ENCODE measurements at places on chromosomes 6 and 20. TPM values are rescaled to one million over a fixed set of nuclear protein-coding genes. Genes with fewer than 3 reads are reported as not detected.

DNA sequence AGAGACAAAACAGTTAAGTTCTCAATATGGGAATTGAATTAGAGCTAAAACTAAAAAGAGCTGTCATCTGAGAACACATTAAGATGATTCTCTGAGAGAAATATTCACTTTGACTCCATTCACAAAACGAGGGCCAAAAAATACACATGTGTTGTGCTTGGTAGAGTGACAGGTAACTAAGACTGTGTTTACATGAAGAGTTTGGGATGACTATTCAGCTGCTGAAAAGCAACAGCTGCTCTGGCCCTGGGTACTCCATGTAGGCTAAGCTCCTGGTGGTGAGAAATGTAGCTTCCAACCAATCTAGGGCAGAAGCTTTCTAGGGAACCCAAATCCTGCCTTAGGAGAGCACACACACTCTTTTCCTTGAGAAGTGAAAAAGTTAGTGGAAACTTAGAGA lies 184.5 kb downstream of the COL21A1 start:
- no peak for DNase-seq

DNA sequence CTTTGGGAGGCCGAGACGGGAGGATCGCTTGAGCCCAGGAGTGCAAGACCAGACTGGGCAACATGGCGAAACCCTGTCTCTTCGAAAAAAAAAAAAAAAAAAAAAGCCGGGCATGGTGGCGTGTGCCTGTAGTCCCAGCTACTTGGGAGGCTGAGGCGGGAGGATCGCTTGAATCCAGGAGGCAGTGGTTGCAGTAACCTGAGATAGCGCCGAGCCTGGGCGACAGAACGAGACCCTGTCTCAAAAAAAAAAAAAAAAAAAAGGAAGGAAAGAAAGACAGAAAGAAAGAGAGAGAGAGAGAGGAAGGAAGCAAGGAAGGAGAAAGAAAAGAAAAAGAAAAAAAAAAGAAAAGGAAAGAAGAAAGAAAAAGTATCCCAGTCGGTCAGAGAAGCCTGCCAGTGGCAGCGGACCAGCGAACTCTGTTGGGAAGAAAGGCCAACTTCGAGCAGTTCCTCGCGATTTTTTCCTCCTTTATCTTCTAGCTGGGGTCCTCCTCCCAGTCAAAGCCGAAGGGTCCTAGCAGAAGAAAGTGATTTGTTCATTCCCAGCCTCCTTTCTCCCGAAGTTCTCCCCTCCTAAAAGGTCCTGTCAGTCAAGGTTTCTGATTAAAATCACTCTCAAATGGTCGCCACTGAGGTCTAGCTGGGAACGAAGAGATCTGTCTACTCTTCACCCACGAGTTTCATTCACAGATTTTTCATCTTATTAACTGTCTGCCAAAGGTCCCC lies 2.4 kb upstream of the SYCP2L start:
- DNase-seq, result no peak

DNA sequence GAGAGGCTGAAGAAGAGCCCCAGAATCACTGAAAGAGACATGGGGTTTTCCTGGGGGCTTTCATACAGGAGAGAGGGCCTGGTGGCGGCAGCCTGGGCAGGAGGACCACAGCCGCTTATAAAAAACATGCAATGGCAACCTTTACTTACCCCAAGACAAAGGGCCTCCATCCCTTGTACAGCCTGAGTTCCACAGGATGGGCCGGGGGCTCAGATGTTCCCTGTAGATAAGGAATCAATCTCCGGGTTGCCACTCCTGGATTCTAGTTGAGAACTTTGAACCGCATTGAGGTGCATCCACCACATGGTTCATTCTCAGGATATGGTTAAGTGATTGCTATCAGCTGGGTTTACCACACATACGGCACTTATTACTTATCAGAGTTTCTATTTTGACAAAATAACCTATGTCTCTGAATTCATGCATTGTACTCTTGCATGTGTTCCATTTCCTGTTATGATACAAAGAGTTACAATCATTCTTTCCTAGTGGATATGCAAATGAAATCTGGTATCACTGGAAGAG lies 677.6 kb downstream of the KIF16B start:
- DNase-seq, result no peak

GRCh38 chr20:45611054-45611453 lies 18.5 kb upstream of the WFDC10A start:
- no peak for DNase-seq

DNA sequence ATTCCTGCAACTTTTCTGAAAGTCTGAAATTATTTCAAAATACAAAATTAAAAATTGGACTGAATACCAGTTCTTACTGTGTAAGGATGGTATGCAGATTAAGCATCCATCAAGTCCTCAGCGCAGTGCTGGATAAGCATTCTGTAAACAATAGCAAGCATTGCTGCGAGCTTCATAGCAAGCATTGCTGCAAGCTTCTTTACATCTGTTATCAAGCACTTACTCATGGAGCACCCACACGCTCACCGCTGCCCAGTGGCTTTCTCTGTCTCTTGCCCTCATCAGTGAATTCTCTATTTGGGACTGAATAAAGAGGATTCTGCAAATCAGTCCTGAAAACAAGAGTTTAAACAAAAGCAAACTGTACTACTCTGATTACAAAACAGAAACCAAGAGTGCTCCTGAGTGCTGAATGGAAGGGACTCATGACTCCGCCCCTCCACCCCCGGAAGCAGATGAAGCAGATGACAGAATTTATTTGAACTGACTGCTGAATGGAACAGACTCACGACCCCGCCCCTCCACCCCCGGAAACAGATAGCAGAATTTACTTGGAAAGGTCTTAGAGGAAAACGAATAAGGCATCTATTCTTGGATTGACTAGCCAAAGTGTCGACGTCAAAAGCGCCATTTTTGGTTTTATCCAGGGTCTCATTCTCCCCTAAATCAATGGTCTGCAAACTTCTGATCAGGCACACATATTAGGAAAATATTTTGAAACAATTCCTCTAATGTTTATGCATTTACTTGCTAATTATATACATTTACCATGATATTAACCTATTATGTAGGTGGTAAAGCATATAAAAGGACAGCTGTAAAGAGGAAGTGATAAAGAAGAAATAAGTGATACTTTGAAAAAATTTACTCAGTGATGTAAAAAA lies 22.1 kb upstream of the EYA2 start:
- no peak for DNase-seq

DNA sequence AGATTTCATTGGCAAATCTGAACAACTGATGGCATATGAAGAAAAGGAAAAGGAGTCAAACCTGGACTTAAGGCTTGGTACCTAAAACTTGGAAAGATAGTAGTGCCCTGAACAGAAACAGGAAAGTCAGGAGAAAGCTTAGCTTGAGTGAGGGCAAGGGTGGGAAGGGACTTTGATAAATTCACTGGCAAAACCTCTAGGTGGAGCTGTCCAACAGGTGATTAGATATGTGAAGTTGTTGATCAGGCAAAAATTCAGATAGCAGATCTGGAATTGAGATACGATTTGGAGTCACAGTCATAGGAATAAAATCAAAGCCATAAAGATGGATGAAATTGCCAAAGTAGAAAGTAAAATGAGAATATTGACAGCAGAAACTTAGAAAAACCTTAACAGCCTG lies 16.1 kb upstream of the ZNF292 start:
- DNase-seq, result peak; percentile 54

- no peak for DNase-seq
These were observed 547.1 kb upstream of the ZNF337 start for GRCh38 chr20:26243731-26244130.

The ENPP1 gene
- total RNA-seq, result 86.9 TPM

The EDN1 gene
- 25.0 TPM for total RNA-seq

The FOXC1 gene
- 1.1 TPM for total RNA-seq

The RAD21L1 gene
- not detected for total RNA-seq
